Vagina (tissue), 2 donors: ENCODE measurements at places on chromosomes 6 and 20.

DNA sequence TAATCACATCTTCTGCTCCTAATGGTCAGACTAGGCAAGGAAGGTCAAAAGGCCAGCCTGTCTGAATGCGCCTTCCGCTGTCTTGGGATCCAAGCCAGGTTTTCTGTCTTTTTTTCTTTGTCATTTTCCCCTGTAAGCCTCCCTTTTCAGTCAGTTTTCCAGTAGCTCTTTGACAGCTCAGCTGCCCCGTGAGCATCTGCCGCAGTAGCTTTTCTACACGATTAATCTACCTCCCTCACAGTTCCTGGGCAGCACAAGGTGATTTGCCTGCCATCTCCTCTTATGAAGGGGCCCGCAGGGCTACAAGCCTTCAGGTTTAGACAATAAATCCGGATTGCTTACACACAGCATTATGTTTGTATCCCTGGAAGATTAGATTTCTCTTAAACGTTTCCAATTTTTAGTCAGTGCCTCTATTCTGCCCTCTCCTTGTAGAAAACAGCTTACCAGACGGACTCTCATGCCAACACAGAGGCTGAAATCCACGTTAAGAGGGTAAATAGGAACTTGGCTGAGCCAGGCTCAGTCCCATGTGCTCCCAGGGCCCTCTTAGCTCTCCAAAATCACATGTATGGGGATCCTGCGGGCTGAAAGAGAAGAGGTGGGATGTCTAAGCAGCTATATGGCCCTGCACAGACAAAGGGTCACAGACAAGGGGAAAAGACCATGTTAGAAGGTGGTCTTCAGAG is 77.2 kb downstream of the LY86 start:
- H3K36me3 ChIP-seq: no peaks in the 10 kb centered on the region
- peaks cover 10% of the 10 kb centered on the region for H3K4me1 ChIP-seq
- no peak overlapping the region for H3K27ac ChIP-seq

DNA sequence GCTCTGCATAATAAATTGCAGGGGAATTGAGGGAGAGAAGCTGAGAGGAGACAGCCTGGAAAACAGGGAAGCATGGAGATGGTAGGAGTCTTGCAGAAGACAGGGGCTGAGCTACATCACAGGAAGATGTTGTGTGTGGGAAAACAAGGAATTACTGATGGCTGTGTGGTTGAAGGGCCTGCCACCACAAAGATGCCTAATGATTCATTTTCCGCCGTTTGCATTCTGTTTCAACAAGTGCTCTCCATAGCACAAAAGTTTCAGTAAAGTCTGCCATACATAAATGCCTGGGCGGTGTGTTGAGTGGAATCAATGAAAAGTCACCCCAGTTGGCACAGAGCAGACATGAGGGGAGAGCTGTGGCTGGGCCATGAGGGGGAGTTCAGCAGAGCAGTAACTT is 5.6 kb upstream of the KLHL31 start:
- DNase-seq: no peak
- H3K4me3 ChIP-seq: no peak overlapping the region
- no peaks in the 10 kb centered on the region for H3K4me1 ChIP-seq
- H3K27ac ChIP-seq: no peak overlapping the region

DNA sequence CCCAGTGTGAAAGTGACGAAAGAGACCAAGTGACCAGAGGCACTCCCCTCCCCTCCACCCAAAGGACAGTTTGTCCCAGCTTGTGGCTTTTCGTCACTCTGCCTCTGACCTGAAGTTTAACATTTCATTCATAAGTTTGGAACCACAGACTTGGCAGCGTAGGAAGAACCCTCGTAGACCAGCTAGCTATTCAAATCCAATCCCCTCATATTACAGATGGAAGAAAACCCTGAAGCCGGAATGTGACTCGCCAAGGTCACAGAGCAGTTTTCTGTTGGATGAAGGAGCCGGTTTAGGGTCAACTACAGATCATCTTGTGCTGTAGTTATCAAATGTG is 3.9 kb upstream of the SYS1 start:
- no peak for DNase-seq
- H3K27ac ChIP-seq: peak overlapping the region; percentile 65
- H3K27me3 ChIP-seq: no peaks in the 10 kb centered on the region
- peaks cover 36% of the 10 kb centered on the region for H3K4me1 ChIP-seq
- H3K36me3 ChIP-seq: no peaks in the 10 kb centered on the region
- H3K4me3 ChIP-seq: no peak overlapping the region

- no peaks in the 10 kb centered on the region for H3K27me3 ChIP-seq
- no peak overlapping the region for H3K4me3 ChIP-seq
- H3K4me1 ChIP-seq: peaks cover 15% of the 10 kb centered on the region
- H3K36me3 ChIP-seq: no peaks in the 10 kb centered on the region
- no peak for DNase-seq
Measured at GRCh38 chr6:44489910-44490604, 102.6 kb downstream of the CDC5L start.

DNA sequence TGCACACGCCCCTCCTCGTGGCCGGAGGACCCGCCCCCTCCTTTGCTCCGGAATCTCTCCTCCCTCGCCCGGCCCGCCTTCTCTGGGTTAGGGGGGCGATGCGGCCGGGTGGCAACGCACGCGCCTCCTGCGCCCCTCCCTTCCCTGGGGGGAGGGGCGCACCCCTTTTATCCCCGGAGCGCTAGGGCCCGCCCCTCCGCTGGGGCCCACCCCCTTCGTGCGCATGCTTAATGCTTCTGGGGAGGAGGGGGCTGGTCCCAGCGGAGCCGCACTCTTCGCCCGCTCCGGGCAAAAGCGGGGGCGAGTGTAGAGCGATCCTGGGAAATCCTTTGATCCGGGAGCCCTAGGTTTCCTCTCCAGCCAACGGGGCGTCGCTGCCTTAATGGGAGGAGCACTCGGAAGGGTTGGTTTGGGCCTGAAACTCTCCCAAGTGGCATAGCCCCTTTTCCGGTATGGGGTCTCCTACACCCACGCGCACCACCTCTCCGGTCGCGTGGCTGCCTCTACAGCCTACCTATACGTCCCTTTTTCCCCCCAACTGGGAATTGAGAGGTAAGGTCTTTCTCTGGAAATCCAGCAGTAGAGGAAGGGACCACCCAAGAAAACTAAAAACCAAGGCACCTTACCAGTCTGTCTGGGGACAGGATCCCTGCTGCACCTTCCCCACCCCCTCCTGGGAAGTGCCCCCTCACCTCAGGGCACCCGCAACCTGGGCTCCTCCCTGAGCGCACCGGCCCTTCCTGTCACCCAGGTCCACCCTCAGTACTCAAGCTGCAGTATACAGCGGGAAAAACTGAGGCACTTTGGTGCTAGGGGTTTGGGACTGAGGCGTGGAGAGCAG is 2.1 kb downstream of the SOX12 start:
- H3K27me3 ChIP-seq: no peaks in the 10 kb centered on the region
- H3K27ac ChIP-seq: peak overlapping the region; percentile 96
- H3K36me3 ChIP-seq: no peaks in the 10 kb centered on the region

GRCh38 chr6:46963626-46964025 is 41.9 kb upstream of the ADGRF5 start:
- H3K27me3 ChIP-seq: no peaks in the 10 kb centered on the region
- H3K4me3 ChIP-seq: no peak overlapping the region
- H3K36me3 ChIP-seq: no peaks in the 10 kb centered on the region
- H3K27ac ChIP-seq: no peak overlapping the region
- DNase-seq: no peak

GRCh38 chr20:50672400-50673145 is 18.8 kb downstream of the RIPOR3 start:
- peaks cover 53% of the 10 kb centered on the region for H3K4me1 ChIP-seq
- H3K36me3 ChIP-seq: no peaks in the 10 kb centered on the region
- H3K4me3 ChIP-seq: no peak overlapping the region

DNA sequence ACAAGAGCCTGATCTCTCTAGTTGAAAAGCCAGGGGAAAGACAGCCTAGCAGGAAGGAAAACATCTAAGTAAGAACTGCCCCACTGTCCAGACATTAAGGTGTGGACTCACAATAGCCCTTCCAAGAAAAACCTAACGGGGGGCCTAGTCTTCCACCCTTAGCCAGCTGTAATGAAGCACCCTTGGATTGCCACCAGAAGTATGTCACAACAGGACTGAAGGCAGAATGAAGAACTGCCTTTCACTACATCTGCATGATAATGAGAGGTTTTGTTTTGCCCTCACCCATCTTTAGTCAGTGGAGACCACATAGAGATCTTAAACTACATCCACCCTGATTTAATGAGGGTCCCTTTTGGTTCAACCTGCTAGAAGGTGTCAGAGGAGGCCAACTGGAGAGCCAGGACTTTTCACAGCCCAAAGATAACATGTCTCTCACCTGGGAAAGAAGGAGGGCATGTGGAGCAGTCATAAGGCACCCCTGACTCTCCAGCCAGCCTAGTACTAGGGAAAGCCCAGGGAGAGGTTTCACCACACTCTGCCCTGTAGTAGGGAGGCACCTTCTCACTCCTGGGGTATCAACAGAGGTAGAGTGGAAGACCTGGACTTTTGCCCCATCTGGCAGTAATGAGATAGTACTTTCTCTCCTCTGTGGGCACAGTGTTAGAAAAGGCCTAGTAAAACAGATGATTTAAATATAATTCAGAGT is 1017.4 kb upstream of the MANEA start:
- no peak overlapping the region for H3K4me3 ChIP-seq
- no peaks in the 10 kb centered on the region for H3K4me1 ChIP-seq
- H3K27ac ChIP-seq: no peak overlapping the region
- no peaks in the 10 kb centered on the region for H3K36me3 ChIP-seq

GRCh38 chr20:33026072-33026778 is 5.2 kb upstream of the BPIFB6 start:
- no peaks in the 10 kb centered on the region for H3K36me3 ChIP-seq
- H3K4me1 ChIP-seq: no peaks in the 10 kb centered on the region
- no peak for DNase-seq
- no peaks in the 10 kb centered on the region for H3K27me3 ChIP-seq
- no peak overlapping the region for H3K27ac ChIP-seq
- H3K4me3 ChIP-seq: no peak overlapping the region

- no peaks in the 10 kb centered on the region for H3K36me3 ChIP-seq
- H3K4me1 ChIP-seq: no peaks in the 10 kb centered on the region
- no peak overlapping the region for H3K27ac ChIP-seq
- no peaks in the 10 kb centered on the region for H3K27me3 ChIP-seq
Measured at GRCh38 chr6:52620906-52621190, 44.0 kb upstream of the TRAM2 start.

DNA sequence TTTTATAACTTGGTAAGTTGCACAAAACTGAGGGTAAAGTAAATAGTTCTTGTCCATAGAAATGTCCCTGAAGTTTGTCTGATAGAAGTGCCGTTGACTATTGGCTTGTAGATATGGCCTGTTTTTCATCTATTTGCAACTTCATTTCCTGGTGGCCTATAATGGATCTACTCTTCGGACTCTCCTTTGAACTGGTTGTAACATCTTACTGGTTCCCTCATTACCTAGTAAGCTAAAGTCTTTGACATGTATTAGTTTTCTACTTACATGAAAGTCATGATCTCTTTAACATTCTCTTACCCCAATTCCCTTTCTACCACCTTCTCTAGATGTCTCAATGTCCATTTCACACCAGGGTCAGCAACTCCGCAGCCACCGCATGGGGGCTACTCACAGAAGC is 146.3 kb downstream of the GRM4 start:
- H3K36me3 ChIP-seq: no peaks in the 10 kb centered on the region
- no peak overlapping the region for H3K4me3 ChIP-seq
- no peak for DNase-seq

GRCh38 chr20:24739746-24740145 is 209.3 kb upstream of the CST7 start:
- no peak for DNase-seq
- no peak overlapping the region for H3K4me3 ChIP-seq
- no peaks in the 10 kb centered on the region for H3K27me3 ChIP-seq
- H3K36me3 ChIP-seq: no peaks in the 10 kb centered on the region

DNA sequence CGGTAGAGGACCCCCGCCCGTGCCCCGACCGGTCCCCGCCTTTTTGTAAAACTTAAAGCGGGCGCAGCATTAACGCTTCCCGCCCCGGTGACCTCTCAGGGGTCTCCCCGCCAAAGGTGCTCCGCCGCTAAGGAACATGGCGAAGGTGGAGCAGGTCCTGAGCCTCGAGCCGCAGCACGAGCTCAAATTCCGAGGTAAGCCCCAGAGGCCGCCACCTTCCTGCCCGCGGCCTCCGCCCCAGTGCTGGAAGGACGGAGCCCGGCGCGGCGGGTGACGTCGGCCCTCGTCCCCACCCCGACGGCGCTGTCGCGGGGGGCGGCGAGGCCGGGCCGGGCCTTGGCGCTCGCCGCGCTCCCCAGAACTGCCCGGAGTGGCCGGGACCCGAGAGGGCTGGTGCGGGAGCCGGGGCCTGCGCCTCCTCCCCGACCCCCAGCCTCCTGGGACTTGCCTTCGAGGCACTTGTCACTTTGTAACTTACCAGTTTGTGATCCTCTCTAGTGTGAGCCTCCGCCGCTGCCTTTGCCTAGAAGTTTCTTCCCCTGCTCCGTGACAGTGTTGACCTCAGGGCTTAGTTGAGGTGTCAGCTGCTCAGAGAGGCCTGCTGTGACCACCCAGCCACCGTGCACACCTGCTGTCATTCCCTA is 417 bp downstream of the VAPB start:
- H3K4me3 ChIP-seq: peak overlapping the region; percentile 83
- no peak for DNase-seq
- no peaks in the 10 kb centered on the region for H3K36me3 ChIP-seq
- H3K27me3 ChIP-seq: no peaks in the 10 kb centered on the region

GRCh38 chr20:36218380-36219064 is 17.8 kb upstream of the AAR2 start:
- DNase-seq: no peak
- H3K4me3 ChIP-seq: no peak overlapping the region
- no peaks in the 10 kb centered on the region for H3K27me3 ChIP-seq
- no peak overlapping the region for H3K27ac ChIP-seq
- no peaks in the 10 kb centered on the region for H3K36me3 ChIP-seq
- no peaks in the 10 kb centered on the region for H3K4me1 ChIP-seq
